Caudate nucleus (tissue), 63 donors: ENCODE measurements at places on chromosomes 4 and X.

DNA sequence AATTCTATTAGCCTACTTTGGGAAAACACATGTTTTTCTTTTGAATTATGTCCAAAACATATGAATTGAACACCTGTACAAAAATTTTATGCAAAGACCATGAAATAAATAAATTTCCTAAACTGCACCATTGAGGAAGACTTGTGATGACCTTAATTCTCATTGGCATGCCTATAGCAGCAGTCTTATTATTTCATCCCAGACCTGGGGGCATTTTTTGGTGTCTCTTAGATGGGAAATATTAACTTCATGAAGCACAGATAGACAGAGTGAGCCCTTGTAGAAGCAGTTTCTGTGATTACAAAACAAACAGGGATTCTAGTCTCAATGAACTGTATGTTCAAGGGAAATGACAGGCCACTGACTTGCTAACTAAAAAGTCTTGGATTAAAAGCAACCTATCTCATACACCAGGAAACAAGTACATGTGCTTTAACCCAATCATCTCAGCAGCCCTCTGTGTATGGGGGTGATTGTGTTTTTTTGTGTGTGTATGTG lies 32.0 kb upstream of the HPGD start:
- DNase-seq: no peak

DNA sequence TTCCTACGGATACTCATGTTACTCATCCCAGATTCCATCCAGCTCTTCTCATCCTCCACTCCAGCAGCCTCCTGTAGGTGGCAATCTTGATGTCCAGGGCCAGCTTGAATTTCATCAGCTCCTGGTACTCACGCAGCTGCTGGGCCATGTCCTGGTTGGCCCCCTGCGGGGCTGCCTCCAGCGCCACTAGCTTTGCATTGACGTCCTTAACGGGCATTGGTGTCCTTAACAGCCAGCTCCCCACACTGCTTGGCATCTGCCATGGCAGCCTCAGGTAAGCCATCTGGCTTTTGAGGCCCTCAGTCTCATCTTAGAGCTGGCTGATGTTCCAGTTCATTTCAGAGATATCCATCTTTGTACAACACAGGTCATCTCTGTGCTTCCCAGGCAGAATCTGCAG lies 223.7 kb downstream of the FGF13 start:
- no peak for DNase-seq

DNA sequence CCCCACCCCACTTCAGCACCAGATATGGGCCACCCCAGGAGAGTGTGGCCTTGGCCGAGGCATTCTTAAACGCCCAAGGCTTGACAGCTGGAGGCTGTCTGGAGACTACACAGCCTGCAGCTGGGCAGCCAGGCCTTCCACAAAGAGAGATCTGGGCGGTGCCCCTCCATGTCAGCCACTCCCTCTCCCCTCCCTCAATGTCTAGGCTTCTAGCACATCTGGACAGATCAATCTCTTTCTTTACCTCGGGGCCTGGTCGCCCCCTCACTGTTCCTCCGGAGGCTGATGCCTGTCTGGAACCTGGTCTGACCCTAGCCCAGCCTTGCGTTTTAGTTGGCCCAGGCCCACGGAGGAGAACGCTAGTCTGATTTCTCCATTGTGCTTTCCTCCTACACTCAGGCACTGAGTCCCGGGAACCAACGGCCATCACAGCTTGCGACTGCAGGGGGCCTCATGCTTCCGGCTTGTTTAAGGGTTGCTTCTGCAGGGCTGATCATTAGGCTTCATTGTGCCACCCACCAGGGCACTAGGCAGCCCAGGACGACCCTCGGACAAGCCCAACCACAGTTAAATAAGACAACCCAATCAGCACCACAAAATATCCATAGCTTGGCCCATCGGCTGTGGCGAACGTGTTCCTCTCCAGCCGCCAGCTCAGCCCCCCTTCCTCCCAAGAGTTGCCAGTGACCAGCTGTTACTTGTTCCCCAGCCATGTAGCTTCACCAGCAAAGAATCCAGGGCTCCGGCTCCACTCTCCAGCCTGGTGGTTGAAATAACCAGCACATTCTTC lies 200.6 kb downstream of the BCOR start:
- DNase-seq: no peak

- no peak for DNase-seq
Observed at GRCh38 chr4:82261084-82261483, 112.7 kb downstream of the HNRNPD start.

DNA sequence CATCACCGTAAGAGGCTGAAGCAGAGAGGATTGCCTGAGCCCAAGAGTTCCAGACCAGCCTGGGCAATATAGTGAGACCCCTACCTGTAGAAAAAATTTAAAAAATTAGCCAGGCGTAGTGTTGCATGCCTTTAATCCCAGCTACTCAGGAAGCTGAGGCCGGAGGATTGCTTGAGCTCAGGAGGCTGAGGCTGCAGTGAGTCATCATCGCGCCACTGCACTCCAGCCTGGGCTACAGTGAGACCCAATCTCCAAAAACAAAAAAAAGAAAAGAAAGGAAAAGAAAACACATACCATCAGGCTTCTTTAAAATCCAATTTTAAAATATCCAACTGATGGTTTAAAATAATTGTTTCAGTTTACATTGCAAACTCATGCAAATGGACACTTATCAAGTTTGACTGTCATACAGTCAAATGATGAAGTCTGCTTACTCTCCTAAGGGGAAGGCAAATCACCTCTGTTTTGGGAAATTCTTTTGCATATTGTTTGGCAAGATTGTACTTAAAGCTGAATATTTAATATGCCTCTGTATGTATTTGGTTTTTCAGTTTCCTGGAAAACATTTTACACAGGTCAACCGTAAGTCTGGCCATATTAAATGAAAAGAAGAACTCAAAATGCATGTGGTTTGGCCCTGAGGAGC lies 23.7 kb upstream of the TENM3 start:
- DNase-seq: no peak

DNA sequence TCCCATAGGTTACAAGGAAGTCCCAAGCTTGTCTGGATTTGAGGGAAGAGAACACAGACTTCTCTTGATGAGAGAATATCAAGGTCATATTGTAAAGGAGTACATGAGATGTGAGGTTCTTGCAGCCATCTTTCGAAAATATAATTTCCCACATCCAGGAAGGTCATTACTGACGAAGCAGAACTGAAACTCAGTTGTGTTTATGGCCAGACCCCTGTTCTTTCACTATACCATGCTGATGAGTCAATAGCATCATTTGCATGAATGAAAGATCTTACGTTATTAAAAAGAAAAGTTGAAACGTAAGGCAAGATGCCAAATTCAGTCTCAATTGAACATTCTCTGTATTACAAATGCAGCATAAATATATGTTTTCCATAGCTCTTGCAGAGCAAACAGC lies 14.2 kb upstream of the CCDC149 start:
- DNase-seq: no peak

DNA sequence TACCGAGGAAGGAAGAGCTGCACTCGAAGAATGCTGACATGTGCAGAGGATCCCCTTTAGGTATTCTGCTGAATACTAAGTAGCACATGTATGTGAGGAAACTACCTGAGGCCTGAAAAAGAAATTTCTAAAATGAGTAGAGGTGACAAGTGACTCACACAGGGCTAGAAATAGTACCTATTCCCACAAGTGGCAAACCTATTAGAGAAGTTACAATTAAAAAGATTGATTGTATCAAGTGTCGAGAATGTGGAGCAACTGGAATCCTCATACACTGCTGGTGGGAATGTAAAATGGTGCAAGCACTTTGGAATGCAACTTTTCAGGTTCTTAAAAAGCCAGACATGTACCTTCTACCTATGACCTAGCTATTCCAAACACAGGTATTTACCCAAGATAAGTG lies 47.4 kb downstream of the CCSER1 start:
- no peak for DNase-seq

DNA sequence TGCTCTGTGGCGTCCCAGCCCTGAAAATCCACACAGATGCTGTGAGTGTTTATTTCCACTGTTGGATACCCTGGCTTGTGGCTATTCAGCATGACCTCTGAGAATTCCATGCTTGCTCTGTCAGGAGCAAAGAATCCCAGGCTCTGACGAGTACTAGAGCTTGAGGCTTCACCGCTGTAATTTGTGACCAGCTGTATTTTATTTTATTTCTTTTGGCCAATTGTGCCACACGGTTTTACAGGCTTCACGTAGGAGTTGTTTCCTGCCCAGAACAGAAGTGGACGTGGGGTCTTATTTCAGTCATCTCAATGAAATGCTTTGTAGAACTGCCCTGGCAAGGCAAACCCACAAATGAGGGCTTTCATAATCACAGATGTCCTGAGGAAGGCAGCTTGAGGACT lies 69.4 kb upstream of the CLDN34 start:
- DNase-seq: no peak

DNA sequence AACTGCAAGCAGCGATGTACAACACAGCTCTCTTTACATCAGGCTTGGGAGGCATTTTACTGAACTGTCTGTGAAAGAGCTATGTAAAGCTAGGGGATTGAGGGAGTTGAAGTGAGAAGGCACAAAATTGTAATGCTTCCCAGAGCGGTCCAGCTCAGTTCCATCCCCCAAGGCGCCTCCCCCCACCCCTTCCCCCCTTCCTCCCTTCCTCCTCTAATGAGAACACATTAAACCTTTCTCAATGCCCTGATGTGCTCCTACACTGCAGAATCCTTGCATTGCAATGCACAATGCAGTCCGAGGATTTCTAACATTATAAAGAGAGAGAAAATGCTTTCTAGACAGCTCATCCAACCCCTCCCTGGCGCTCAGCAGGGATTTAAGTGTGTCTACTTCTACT lies 73.9 kb downstream of the CXXC4 start:
- no peak for DNase-seq

DNA sequence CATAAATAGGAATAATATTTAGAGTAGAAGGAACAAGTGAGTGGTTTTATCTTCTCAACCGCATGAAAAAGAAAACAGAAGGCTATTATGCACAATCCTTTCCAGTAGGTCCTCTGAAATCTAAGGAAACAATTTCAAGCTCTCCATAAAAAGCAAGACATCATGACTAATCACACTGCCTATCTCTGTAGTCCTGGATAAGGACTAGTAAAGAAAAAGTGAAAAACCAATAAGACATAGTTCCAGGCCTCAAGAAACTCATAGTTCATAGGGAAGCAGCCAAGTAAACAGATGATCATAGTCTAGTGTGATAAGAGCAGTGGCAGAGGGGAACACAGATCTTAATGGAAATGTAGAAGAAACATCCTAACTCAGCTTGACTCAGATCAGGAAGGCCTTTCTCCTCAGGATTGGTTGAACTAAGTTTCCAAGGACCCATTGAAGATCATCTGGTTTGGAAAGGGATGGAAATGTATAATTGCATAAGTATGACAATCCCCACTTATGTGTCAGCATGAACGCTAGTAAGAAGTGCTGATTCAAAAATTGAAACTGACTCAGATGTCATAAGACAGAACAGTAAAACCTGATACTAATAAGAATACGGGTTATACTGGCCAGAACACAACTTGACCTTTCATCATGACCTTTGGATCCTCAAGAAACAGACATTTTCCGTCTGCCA lies 155.3 kb downstream of the GRIA3 start:
- no peak for DNase-seq

- no peak for DNase-seq
Observed at GRCh38 chrX:63513825-63514568, 162.9 kb upstream of the SPIN4 start.
